ENCODE measurements at places on chromosomes 7 and 10. TPM values are rescaled to one million over a fixed set of nuclear protein-coding genes. Genes with fewer than 3 reads are reported as not detected.

GRCh38 chr10:49110684-49111319 lies 4.5 kb downstream of the VSTM4 start:
- DNase-seq, result no peak

- no peak for DNase-seq
Observed at GRCh38 chr7:80611779-80612178, 26.7 kb upstream of the CD36 start.

GRCh38 chr7:47181746-47182361 lies 400.1 kb downstream of the TNS3 start:
- DNase-seq, result no peak

DNA sequence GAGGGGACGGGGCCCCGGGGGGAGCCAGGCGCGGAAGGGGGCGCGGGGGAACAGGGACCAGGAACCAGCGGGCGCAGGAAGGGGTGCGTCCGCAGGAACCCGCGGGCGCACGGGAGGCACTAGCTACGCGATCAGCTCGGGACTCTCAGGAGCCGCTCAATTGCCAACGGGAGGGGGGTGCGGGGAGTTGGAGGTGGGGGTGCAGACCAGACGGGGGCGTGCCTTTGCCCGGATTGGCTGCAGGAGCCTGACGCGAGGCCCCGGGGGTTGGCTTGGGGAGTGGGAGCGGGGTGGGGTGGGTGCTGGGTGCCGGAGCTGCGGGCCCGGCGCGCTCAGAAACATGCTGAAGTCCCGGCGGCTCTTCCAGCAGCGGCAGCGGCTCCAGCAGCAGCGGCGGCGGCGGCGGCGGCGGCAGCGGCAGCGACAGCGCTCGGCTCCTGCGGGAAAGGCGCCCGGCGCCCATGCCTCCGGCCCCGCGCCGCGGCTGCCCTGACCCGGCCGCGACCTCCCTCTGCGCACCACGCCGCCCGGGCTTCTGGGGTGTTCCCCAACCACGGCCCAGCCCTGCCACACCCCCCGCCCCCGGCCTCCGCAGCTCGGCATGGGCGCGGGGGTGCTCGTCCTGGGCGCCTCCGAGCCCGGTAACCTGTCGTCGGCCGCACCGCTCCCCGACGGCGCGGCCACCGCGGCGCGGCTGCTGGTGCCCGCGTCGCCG lies at the start of gene ADRB1:
Gene ADRB1, plus strand, starts transcription at position 335 of the 715 bp plus-strand sequence. Its CDS starts 267 bp downstream, at position 602.
- peak; percentile 60 for DNase-seq

GRCh38 chr7:93958651-93959050 lies 37.1 kb downstream of the GNG11 start:
- DNase-seq, result no peak

GRCh38 chr10:96834120-96834519 lies 2.0 kb downstream of the LCOR start:
- no peak for DNase-seq

DNA sequence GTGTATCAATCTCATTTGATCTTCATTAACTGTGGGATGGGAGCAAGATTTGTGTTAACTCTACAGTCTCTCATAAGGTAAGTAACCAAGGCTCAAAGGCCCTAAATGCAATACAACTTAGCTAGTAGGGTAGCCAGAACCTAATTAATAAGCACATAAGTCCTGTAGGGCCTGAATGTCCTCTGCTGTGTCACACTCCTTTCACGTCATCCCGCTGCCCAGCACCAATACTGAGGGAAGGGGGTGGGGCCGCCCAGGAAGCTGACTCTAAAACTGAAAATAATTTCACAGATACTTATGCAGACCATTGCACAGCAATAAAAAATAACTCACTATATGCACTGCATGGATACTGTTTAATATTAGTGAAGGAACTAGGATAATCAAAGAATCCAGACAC lies 13.7 kb downstream of the CCDC6 start:
- DNase-seq, result no peak

DNA sequence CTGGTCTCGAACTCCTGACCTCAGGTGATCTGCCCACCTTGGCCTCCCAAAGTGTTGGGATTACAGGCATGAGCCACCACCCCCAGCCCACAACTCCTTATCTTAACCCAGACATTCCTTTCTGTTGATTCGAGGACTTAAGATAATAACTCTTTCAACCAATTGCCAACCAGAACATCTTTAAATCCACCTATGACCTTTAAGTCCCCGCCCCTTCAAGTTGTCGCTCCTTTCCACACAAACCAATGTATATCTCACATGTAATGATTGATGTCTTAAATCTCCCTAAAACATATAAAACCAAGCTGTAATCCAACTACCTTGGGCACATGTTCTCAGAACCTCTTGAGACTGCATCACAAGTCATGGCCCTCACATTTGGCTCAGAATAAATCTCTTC lies 7.8 kb upstream of the ANKRD2 start:
- DNase-seq, result no peak

- DNase-seq, result peak; percentile 82
Observed at GRCh38 chr10:61974601-61975390, 73.3 kb downstream of the ARID5B start.

- no peak for DNase-seq
Observed at GRCh38 chr10:110358869-110359629, 54.3 kb upstream of the SMNDC1 start.

The LMBR1 gene
- polyA plus RNA-seq, result 29.3 TPM

The AS3MT gene
- polyA plus RNA-seq, result 15.5 TPM

The KIAA1217 gene
- polyA plus RNA-seq, result 54.9 TPM

The H2AZ2 gene
- polyA plus RNA-seq, result 161 TPM

The GJD4 gene
- polyA plus RNA-seq, result 0.09 TPM
